ENCODE measurements at places on chromosomes 12 and 14.
A peak's percentile ranks its signal among the peaks of the same experiment; 100 is the strongest.

GRCh38 chr12:7079826-7080125 lies 12.5 kb downstream of the C1R start:
- no peak for DNase-seq

DNA sequence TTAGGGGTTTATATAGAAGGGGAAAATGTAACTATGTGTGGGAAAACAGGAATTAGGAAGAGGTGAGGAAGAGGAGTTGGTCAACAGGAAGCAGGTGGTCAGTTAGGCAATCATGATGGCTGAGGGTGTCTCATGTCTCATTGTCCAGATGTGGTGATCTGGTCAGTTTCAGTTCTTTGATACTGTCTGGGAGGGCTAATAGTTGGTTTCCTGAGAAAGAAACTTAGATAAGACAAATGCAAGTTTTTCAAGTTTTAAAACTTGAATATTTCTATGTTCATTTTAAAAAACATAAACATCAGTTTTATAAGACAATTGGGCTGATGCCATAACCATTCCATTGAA lies 1121.8 kb upstream of the USP15 start:
- DNase-seq = no peak

DNA sequence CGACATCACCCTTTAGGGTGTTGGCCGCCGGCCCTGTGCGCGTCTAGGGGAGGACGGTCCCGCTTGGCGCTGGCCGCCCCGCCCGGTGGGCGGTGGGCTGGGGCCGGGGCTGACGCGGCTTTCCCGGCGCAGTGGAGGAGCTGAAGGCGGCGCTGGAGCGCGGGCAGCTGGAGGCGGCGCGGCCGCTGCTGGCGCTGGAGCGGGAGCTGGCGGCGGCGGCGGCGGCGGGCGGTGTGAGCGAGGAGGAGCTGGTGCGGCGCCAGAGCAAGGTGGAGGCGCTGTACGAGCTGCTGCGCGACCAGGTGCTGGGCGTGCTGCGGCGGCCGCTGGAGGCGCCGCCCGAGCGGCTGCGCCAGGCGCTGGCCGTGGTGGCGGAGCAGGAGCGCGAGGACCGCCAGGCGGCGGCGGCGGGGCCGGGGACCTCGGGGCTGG lies 3.6 kb downstream of the TNFAIP2 start:
- DNase-seq = no peak

GRCh38 chr14:64053694-64054669 lies 201.2 kb downstream of the SYNE2 start:
- no peak for DNase-seq

DNA sequence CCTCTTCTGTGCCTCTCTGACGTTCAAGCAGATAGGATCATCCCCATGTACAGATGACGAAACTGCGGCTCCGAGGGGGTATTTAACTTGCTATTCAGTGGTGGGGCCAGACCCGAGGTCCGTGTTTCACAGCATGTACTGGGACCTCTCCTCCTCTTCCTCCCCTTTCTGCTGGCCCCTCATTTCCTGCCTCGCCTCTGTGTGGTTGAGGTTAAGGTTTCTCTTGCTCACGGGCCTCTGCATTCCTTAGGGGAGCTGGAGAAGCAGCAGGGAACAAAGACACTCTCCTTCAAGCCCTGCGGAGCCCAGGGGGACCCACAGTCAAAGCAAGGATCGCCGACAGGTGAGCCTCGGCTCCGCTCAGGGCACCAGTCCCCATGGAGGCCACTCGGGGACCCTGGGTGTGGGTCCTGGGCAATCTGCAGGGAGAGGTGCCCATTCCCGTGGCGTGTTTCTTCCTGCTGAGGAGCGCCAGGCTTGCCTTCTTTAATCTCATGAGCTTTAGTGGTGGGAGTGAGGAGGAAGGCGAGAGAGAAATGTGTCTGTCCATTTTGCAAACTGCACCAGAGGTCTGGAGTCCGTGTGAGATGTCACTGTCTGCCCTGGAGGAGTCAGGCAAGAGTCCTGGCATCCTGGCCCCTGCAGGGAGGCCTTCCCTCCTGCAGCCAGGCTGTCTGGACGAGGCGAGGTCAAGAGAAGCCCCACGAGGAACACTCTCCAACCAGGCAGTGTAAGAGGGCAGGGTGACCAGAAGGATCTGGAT lies 45.0 kb downstream of the SLC6A12 start:
- DNase-seq = no peak

GRCh38 chr12:22810036-22810435 lies 185.1 kb downstream of the ETNK1 start:
- DNase-seq = no peak

- no peak for DNase-seq
These were observed at the start of gene RAB35 for GRCh38 chr12:120116441-120116791. Gene RAB35, minus strand, starts transcription at chr12:120116753. Its CDS starts 103 bp downstream, at chr12:120116650.

DNA sequence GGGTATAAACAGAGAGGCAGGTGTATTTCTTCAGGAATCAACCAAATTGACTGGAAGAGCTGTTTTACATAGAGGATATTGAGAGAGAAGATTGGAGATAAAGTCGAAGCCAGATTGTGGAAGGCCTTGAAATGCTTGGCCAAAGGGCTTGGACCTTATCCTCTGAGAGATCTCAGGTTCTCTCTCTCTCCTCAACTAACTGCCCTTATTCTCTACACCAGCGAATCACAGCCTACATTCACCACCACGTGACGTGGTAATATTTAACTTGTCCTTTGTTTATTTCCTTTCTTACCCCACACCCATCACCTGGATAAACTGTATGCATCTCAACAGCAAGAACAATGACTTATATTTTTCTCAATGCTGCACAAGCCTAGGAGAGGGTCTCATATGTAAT lies 207.4 kb downstream of the EFCAB11 start:
- DNase-seq = no peak

GRCh38 chr12:71664411-71665089 lies 449 bp downstream of the THAP2 start:
- no peak for DNase-seq

GRCh38 chr12:27400856-27401354 lies 45.6 kb upstream of the SMCO2 start:
- DNase-seq = no peak

DNA sequence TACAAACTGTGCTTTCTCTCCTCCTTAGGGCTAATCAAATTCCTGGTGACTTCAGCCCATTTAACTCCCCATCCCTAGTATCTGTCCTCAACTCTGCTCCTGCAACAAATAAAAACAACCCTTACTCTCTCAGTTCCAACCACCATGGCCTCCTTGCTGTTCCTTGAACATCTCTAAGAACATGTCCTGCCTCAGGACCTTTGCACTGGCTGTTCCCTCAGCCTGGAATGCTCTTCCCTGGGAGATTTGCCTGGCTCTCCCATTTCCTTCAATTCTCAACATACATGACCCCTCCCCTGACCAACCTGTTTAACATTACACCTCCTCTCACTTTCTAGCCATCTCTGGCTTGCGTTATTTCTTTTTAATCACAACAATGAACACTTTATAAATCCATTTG lies 170.5 kb downstream of the PTPN11 start:
- DNase-seq = no peak

GRCh38 chr14:81398196-81398891 lies 1.8 kb downstream of the STON2 start:
- no peak for DNase-seq

- peak; percentile 87 for DNase-seq
These were observed 52.0 kb upstream of the KCNA1 start for GRCh38 chr12:4857472-4858291.

DNA sequence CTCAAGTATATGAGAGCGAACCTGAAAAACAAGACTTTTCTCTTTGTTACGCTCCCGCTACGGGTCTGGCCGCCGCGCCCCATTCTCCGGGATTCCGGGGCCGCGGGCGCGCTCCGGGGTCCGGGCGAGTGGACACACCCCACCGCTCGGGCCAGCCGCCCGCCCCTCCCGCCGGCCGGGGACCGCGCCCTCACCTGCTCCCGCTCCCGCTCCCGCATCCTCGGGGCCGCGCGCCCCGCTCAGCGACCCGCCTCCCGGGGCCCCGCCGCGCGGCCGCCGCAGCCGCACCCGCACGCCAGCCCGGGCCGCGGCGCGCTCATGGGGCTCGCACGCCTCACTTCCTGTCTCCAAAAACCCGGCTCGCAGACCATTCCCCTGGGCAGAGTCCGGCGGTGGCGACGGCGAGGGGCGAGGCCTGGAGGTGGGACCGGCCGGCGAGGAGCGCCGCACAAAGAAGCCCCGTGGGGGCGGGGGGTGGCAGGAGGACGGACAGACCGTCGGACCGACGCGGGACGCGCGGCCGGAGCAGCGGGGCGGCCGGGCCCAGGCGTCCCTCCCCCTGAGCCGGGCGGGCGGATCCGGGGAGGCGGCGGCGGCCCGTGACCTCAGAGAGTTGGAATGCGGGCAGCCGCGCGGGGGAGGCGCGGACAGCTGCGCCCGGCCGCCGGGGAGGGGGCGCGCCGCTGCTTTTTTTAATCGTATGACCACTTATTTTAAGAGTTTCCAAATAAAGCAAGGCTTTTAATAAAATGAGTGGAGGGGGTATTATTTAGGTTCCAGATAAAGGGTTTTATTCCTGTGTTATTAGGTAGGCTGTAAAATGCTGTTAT lies at the start of gene PTPN21:
Gene PTPN21 (minus strand): TSS at position 551 of the 830 bp plus-strand sequence. CDS start 4,590 bp downstream, outside the sequence.
- peak; percentile 32 for DNase-seq

GRCh38 chr14:96405677-96406076 lies 13.7 kb downstream of the AK7 start:
- DNase-seq = no peak

DNA sequence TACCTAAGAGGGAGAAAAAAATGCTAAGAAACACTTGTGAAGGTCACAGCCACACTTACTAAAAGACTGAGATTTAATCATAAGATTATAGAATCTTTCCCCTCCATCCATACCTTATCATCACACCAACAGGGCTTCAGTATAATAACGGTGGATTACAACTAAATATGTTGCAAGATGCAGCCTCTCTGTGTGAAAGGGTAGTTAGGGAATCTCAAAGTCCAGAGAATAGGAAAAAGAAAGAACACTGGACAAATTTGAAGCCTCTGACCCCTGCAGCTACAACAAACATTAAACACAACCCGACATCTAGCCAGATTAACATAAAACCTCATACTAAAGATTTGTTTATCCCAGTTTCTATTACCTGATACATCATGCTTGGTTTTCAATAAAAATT lies 181.0 kb downstream of the C12orf42 start:
- DNase-seq = no peak

- no peak for DNase-seq
These were observed 140.0 kb downstream of the TMEM121 start for GRCh38 chr14:105666420-105666819.

DNA sequence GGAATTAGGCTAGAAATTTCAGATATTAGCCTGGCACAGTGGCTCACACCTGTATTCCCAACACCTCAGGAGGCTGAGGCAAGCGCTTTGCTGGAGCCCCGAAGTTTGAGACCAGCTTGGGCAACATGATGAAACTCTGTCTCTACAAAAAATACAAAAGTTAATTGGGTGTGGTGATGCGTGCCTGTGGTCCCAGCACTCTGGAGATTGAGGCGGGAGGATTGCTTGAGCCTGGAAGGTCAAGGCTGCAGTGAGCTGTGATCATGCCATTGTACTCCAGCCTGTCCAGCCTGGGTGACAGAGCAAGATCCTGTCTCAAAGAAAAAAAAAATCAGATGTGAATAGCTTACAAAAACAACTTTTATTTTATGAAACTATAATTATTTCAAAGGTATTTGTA lies 15.1 kb downstream of the FRMD6 start:
- DNase-seq = no peak

- no peak for DNase-seq
These were observed 7.3 kb downstream of the HELB start for GRCh38 chr12:66309606-66310005.

- DNase-seq = no peak
These were observed 9.8 kb downstream of the ZNF219 start for GRCh38 chr14:21088687-21089086.

DNA sequence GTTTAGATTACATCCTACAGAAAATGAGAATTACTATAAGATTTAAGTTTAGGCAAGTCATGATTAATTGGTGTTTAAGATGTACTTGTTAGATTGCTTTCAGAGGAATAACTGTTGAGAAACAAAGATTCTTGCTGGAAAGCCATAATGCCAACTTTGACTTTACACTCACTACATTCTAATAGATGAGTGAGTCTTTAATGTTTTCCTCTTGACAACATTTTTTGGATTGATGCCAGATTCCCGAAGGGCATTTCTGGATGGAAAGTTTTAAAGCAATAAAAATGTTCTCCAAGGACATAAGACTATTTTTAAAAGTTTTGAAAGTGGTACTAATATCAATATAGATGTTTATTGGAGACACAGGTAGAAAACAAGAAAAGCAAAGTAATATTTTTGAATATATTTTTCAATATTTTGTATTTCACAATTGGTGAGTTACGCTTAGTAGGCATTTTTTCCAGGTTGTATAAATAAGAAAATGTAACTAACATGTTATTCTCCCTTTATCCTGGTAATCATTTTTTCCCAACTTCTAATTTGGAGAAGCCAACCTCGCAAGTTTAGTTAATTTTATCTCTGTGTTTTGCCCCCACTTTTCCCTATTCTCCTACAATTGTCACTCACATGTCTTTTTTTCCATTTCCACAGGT lies 307.3 kb downstream of the CEP128 start:
- no peak for DNase-seq

GRCh38 chr12:109740694-109741245 lies 27.1 kb downstream of the FAM222A start:
- DNase-seq = no peak

DNA sequence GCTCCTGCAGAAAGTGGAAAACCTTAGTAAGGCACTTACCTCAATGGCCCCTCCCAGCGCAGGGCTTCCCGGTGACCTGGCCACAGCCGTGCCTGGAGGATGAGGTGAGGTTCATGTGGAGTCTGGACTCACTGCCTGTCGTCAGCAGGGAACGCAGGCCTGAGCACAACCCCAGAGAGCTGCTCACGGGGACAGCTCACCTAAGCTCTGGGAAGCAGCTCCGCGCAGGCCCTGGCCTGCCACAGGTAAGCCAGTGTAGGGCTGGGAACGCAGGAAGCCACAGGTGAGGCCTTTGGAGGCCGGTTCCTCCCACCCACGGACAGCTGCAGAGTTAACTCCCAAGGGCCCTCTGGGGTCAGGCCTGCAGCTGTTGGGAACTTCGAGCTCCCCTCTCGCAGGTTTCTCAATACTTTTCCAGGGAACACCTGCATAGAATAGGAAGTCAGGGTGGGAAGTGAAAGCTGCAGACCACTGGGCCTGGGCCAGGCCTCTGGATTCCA lies 32.7 kb downstream of the ANAPC7 start:
- no peak for DNase-seq

All from stimulated activated CD8-positive, alpha-beta memory T cell treated with anti-CD3 and anti-CD28 coated beads, Interleukin-4, amount 100 ng/mL, for 48 hours (primary cell).